Hypothalamus (tissue), 51 donors: ENCODE measurements at places on chromosomes 1 and 21.

DNA sequence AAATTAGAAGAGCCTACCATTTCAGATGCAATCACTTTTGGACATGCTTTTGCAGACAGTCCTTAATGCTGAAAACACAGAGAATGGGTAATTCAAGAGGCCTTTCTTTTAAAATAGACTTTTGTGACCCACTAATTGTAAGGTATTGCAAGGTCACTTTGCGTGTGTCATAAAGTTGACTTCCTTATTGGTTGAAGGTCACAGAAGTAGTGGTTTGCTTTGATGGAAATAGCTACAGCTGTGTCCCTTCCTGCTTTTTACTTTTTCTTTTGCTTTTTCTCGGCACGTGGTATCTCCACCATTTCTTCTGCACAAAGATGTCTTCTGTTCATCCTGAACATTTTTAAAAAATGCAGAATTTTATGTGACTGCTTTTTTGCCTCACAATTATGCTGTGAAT, 146.8 kb downstream of the DYRK1A start:
- DNase-seq, result no peak

DNA sequence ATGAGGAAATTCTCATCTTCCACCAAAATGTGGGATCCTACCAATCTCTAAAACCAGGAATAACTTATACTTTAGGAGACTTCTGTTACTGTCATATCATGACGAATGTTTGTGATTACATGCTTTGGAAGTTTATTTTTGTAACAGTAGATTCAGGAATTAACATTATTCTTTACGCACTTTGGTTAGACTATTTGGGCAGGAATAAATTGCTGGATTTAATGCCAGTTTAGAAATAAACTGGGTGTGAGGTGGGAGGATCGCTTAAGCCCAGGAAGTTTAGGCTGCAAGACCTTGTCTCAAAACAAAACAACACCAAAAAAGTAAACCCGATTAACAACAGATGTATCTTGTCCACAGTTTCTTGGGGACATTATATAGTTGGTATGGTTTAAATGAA, 52.1 kb downstream of the MIGA1 start:
- no peak for DNase-seq

- no peak for DNase-seq
Measured at GRCh38 chr1:92975551-92976232, 14.4 kb upstream of the DIPK1A start.

GRCh38 chr1:204623365-204623893, 62.1 kb downstream of the LRRN2 start:
- no peak for DNase-seq

DNA sequence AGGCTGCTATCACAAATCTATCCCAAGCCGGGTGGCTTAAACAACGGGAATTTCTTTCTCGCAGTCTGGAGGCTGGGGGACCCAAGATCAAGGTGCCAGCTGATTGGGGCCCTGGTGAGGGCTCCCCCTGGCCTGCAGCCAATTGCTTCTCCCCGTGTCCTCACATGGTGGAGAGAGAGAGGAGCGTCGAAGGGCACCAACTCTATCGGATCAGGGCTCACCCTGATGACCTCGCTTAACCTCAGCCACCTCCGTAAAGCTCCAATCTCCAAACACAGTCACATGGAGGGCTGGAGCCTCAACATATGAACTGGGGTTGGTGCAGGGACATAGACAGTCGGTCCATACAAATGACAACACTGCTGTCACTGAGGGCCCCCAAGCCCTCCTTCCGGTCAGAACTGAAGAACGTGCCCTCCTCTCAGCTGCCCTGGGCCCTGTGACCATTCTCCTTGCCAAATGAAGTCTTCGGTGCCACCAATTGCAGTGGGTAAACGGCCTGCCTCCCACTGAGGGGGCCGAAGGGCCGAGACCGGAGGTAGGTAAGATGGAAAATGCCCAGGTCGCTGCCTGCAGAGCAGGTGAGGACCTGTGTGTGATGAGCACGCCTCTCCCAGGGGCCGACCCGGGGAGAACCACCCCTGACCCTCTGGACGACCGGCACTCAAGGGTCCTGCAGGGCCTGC, 211.0 kb downstream of the TOMM20 start:
- no peak for DNase-seq

DNA sequence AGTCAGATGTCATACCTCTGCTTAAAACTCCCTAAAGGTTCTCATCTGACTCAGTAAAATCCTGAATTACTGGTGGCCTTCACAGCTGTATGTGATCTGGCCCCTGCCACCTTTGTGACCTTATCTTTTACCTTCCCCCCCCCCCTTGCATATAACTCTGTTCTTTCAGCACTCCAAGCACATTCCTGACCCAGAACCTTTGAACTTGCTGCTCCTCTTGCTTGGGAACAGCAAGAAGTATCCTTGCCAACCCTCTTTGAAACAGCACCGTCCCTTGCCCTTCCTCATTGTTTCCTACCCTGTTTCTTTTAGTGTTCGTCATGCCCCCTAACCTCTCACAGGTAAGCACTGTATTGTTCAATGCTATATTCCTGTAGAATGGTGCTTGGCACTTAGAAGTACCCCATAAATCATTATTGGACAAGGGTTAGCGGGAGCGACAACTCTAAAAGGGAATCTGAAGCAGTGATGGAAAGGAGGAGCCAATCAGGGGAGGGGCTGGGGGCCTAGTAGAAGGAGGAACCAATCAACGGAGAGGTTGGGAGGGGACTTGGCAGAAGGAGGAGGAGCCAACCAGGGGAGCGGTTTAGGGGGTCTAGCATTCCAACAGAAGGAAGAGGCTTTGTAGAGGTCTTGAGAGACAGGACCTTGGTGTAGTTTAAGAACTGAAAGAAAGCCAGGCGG, 13.9 kb downstream of the CACHD1 start:
- DNase-seq, result no peak

- DNase-seq, result peak; percentile 7
Measured at GRCh38 chr1:76281306-76281705, 206.8 kb downstream of the ST6GALNAC3 start.

- DNase-seq, result no peak
Measured at GRCh38 chr1:38585460-38585859, 274.1 kb downstream of the RRAGC start.

GRCh38 chr21:16837721-16838120, 675.1 kb upstream of the CXADR start:
- no peak for DNase-seq

- no peak for DNase-seq
Measured at GRCh38 chr1:112337028-112337531, 58.9 kb upstream of the CTTNBP2NL start.

- DNase-seq, result no peak
Measured at GRCh38 chr1:185573677-185574076, 160.5 kb upstream of the HMCN1 start.

DNA sequence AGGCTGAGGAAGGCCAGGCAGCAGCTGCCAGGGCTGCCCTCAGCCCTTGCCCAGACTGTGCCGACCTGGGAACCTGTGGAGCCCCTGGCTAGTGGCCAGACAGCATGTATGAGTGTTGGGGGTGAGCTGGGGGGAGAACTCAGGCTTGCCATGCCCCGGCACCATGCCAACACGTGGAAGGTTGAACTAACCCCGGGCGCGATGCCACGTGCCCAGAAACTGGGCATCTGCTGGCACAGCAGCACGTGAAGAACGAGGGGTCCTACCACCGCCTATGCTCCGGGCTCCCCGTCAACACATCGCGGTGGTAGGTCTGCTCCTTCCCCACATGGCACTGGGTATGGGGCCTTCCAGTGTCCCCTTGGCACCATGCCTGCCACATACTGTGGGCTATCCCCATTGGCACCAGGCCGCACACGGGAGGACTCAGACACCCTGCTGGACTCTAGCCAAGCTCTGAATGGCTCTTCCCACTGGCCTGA, 68.7 kb downstream of the CASZ1 start:
- DNase-seq, result no peak

GRCh38 chr1:48250572-48250971, 28.1 kb downstream of the SLC5A9 start:
- DNase-seq, result no peak

GRCh38 chr1:84377480-84378095, 20.7 kb upstream of the DNASE2B start:
- DNase-seq, result no peak

DNA sequence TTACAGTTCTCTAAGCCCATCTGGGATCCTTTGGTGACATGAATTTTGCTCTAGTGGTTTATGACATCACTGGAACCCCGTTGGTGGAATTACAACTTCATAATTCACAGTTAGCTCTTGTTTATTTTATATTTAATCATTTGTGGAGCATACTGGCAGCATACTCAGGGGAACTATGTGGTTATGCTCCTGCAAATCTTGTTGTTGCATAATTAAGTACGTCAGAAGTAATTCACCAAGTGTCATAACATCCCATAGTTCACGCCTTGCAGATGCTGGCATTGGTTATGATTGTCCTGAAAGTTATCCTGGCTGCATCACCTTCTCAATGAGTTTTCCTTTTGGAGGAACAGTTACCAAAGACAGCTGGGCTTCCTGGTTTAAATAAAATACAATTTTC, 16.5 kb downstream of the PRRX1 start:
- DNase-seq, result no peak

GRCh38 chr1:99851850-99852454, 1.8 kb downstream of the AGL start:
- DNase-seq, result no peak

- DNase-seq, result no peak
Measured at GRCh38 chr1:36107394-36107793, 17.6 kb downstream of the COL8A2 start.

- no peak for DNase-seq
Measured at GRCh38 chr1:195173753-195174152, 1434.5 kb downstream of the KCNT2 start.

DNA sequence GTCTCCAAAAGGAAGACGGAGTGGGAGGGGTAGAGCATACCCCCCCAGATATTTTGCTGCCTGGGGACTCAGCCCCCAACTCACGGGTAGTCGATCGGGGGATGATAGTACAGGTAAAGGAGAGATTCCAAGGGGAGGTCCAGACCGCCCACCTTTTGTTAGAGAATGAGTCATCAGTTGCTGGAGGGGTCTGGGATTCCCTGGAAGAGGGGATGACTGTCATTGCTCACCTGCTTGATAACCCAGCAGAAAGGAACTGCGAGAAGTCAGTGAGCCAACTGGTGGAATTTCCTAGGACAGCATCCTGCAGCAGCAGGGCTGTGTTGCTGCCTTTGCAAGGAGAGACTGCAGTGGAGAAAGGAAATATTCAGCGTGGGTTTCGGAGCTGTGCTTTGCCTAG, 64.4 kb downstream of the MACF1 start:
- no peak for DNase-seq

DNA sequence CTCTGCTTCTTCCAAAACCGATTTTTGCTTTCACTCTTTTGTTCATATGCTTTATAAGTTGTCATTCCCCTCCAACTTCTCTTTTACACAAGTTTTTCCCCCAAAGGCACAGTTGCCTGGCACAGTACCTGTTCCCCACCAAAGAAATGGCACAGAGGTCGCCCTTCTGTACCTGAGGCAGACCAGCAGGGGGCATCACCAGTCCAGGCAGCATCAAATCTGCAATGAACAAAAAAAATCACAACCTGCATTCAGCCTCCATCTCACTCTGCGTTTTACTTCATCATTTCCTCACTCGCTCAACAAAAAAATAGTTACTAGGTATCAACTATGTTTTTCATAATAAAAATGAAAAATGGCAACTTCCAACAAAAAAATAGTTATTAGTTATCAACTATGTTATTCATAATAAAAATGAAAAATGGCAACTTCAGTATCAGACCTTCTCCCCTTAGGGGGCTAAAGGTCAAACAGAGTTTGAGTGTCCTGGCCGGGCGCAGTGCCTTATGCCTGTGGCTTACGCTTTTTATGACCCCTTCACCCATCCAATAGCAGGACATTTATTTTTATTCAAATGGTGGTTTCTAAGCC, 4.1 kb downstream of the EIF2D start:
- no peak for DNase-seq
